ENCODE measurements at places on chromosomes 5 and 9.

DNA sequence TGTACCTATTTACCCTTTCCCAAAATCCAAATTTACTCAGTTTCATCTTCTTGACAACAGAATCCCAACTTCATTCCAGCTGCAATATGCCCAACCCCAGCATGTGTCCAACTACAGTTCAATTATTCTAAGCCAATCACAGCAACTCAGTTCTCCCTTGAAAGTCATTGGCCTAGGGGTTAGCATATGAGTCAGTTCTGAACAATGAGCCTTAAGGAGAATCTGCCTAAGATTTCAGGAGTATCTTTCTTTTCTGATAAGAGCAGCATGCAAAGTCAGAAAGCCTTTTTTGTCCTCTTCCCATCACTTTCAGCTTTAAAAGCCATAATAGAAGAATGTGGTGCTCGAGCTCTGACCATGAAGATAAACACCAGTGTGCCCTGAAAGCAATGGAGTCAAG lies 44.4 kb upstream of the RASGRF2 start:
- no peak for DNase-seq

DNA sequence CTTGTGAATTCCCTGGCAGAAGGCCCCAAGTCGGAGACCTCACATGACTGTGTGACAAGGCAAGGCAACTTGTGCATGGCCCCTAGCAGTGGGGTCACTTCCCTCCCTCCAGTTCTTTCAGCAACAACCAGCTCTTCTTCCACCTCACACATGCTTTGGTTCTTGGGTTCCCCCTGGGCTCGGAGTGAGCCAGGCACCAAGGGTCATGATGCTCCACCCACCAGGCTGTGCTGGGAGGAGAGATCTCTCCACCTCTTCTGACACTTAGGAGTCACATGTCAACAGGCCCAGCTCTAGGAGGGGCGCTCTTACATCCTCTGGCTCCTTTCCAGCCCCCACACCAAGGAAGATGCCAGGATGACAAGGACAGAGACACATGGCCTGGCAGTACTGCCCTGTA lies 56.7 kb downstream of the CDH6 start:
- no peak for DNase-seq

GRCh38 chr9:77422969-77423368 lies 225.2 kb downstream of the GNA14 start:
- DNase-seq = no peak

GRCh38 chr5:6378766-6379103 lies 388 bp upstream of the MED10 start:
- DNase-seq = no peak

- DNase-seq = no peak
Measured at GRCh38 chr5:17220469-17220868, 3.0 kb downstream of the BASP1 start.

- no peak for DNase-seq
Measured at GRCh38 chr5:151772846-151773561, 1.2 kb downstream of the G3BP1 start.

DNA sequence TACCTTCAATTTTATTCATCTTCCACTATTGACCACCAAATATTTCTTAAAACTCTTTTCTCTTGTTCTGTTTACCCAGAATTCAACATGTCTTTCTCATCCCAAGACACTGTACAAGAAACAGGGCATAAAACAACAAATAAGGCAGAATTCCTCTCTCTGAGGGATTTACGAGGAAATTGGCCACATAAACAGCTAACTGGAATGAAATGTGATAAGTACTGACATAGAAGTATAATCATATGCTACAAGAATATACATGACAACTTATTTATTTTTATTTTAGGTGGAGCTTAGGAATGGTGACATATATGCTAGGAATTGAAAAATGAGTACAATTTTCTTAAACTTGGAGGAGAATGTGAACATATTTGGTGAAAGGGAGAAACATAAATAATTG lies 48.8 kb upstream of the FBN2 start:
- no peak for DNase-seq

DNA sequence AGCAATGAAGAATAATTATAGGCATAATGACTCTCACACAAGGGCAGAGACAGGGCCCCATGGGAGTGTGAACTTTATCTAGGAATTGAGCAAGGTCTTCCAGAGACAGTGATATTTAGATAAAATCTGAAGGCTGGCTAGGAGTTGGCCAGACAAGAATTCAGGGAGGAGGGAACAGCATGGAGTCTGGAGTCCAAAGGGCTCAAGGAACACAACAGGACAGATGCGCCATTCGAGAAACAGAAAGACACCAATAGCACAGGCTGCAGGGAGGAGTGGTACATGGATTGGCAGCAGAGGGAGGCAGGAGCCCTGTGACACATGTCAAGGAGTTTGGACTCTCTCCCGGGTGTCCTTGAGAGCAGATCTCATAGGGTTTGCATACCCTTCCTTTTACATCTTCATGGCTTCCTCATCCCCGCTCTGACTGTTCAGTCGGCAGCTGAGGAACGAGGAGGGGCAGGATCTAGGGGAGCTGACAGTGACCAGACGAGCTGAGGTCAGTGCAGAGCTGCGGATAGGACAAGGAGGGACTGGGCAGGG lies 64.0 kb upstream of the XPA start:
- DNase-seq = no peak

- no peak for DNase-seq
Measured at GRCh38 chr5:152113401-152113800, 188.8 kb upstream of the GLRA1 start.

DNA sequence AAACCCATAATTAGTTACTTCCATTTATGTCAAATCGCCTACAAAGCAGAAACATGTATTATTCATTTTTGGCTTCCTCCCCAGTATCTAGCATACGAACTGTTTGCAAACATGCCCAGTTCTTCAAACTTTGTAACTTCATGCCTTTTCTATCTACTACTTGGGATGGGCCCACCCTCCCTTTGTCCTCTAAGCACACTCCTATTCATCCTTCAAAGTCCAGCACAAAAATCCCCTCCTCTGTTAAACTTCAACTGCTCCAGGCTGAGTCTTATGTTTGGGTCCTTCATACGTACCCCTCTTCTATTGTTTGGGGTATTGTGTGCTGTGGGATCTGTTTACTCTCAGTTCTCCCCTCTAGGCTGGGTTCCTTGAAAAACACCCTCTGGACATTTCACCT lies 55.5 kb downstream of the KCNIP1 start:
- DNase-seq = no peak

GRCh38 chr9:91071184-91071990 lies 269.8 kb downstream of the SYK start:
- peak; percentile 28 for DNase-seq

GRCh38 chr5:139190125-139190524 lies 8.0 kb downstream of the SIL1 start:
- DNase-seq = no peak

GRCh38 chr9:25442526-25442925 lies 235.7 kb downstream of the TUSC1 start:
- no peak for DNase-seq

DNA sequence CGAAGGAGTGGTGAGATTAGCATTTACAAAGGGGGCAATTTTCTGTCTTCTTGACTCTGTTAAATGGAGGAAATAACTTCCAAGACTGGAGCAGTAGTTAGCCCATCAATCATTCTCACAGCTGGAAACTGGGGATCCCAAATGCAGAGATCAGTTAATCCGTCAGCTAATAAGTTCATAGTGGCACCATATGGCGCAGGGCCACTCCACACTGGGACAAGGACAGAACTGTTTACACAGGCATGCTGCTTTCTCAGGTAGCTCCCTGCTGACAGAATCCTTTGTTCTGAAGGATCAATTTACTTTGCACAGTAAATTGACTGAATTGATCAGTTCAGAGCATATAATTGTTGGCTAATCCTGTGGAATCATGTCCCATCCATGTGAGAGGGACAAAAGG lies 395.7 kb downstream of the TMEM161B start:
- DNase-seq = no peak

GRCh38 chr5:150342583-150342982 lies 14.9 kb upstream of the TCOF1 start:
- DNase-seq = no peak

DNA sequence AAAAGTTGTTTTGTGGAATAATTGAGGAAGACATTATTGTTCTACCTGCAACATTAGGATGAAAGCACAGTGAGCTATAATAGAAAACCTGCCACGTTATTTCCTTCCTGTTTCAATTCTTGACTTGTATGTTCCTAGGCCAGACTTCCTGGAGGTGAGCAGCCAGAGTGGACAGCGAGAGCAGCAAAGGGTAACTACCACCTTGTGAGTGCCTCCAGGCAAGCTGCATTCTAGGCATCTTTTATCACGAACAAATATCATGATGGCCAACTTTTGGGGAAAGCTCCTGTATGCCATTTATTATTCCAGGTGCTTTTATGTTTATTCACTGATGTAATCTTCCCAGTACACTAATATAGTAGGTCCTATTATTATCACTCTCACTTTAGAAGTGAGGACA lies 34.0 kb upstream of the ZSWIM6 start:
- no peak for DNase-seq

GRCh38 chr9:29311221-29311620 lies 1737.9 kb upstream of the C9orf72 start:
- no peak for DNase-seq

DNA sequence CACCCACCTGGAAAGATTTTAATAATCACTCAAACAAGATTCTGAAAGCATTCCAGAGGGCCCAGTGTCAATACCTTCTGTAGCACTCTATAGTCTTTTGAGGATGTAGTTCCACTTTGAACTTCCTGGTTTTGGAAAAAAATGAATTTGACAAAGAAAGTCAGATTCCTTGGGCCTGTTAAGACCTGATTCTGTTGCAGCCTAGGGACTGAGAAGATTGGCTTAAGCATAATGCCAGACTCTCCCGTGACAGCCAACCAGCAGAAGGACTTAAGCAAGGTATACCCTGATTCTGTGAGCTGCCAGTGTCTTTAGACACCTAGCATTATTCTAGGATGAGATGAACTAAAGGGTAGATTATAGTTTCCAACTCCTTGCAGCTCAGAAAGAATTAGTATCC lies 6.8 kb downstream of the SPINK5 start:
- DNase-seq = no peak

- no peak for DNase-seq
Measured at GRCh38 chr5:159800131-159800840, 116.0 kb upstream of the ADRA1B start.

- DNase-seq = no peak
Measured at GRCh38 chr5:39076101-39076756, 2.0 kb upstream of the RICTOR start.

- no peak for DNase-seq
Measured at GRCh38 chr9:116504893-116505480, 182.1 kb upstream of the TRIM32 start.

DNA sequence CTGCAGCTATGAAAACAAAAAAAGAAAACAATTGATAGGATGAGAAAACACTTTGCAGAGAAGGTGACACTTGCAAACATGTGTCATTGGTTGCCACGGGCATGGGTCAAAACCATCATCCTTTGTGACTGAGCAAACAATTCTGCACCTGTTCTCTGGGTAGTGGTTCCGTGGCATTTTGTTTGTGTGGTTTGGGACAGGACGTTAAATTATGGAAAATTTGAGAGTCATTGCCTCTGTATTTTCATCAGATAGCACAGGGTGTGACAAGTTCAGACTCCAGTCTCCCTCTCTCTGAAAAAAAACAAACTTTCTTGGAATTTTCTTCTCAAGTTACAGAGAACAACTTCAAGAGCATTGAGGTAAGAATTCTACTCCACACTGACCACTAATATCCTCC lies 113.4 kb upstream of the HMHB1 start:
- no peak for DNase-seq

DNA sequence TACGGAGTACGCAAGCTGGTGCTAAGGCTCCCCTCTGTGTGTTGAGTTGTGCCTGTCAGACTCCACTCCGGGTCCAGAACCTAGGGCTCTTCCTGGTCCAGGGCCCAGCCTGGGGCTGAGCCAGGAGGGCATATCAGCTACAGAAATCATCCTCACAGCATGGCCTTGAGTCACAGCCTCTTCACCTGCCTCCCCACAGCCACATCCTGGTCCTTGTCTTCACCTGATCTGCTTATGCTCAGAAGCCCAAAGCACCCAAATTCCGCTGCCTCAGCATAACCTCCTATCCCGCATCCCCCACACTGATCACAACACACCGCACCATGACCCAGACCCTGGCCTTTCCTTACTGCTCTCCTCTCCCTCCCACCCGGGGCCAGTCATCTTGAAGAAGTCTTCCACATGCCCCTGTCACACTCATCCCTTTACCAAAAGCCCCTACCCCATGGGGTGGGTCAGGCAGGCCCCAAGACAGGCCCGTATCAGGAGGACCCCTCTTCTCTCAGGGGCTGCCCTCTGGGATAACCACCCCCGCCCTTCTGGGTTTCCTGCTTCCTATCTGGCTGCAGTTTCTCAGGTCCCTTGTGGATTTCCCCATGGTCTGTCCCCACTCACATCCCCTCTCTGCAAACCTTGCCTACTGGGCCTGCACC lies 1.3 kb upstream of the IL3 start:
- peak; percentile 18 for DNase-seq

DNA sequence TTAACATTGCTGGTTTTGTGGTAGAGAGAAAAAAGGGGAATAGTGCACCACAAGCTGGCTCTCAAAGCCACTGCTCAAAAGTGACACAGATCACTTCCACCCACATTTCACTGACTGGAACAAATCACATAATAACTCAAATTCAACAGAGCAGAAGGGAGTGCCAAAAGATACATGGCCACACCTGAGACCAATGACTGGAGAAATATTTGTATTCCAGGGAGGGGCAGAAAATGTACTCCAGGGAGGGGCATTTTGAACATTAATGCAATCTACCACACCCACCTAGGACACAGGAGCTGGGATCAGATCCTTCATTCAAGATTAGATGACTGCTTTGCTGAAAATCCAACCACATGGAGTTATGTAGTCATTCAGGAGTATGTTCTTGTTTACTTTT lies 44.8 kb upstream of the ALDOB start:
- DNase-seq = no peak

DNA sequence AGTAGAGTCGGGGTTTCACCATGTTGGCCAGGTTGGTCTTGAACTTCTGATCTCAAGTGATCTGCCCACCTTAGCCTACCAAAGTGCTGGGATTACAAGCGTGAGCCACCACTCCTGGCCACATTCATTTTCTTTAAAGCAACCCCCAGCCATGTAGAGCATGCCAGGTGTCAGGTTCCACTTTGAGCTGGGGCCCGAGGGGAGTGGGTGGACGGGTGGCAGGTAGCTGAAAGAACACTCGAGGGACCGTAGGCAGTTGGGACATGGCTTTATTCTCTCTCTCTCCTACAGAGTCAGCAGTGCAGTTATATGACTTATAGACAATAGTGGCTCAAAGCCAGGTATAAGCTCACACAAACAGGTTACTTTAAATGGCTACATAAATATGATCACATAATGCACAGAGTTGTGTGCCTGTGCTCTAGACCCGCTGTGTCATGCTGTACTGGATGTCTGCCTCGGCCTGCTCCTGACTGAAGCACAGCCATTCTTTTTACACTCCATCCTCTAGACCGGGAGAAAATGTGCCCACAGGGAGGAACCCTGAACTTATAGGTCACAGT lies 60.5 kb upstream of the FAM120A start:
- no peak for DNase-seq

DNA sequence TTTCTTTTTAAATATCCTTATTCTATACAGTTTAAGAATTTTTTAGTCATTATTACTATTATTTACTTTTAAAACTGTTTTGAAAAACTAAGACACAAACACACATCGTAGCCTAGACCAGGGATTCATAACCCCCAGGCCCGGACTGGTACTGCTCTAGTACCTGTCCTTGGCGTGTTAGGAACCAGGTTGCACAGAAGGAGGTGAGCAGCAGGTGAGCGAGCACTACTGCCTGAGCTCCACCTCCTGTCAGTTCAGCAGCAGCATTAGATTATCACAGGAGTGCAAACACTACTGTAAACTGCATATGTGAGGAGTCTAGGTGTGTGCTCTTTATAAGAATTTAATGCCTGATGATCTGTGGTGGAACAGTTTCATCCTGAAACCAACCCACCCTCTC lies 357.0 kb downstream of the PTPRD start:
- no peak for DNase-seq

- no peak for DNase-seq
Measured at GRCh38 chr5:38451074-38451725, 105.2 kb downstream of the LIFR start.

Measured in activated T-cell treated with anti-CD3 and anti-CD28 coated beads, Interleukin-2, amount 50 U/mL, for 4 hours (primary cell).